ENCODE measurements at places on chromosomes 7 and 10. TPM values are rescaled to one million over a fixed set of nuclear protein-coding genes. Genes with fewer than 3 reads are reported as not detected.

COL1A2 gene
- polyA plus RNA-seq, result 890 TPM

MAT1A gene
- 1.4 TPM for polyA plus RNA-seq

OR2A12 gene
- polyA plus RNA-seq, result not detected

CALHM1 gene
- 0.06 TPM for polyA plus RNA-seq

AKR1C8 gene
- 0.25 TPM for polyA plus RNA-seq

LGI1 gene
- polyA plus RNA-seq, result 8.2 TPM

HTRA1 gene
- polyA plus RNA-seq, result 209 TPM

HMX3 gene
- polyA plus RNA-seq, result not detected

NANOS1 gene
- polyA plus RNA-seq, result 3.8 TPM

CYP26C1 gene
- polyA plus RNA-seq, result not detected

ASIC3 gene
- polyA plus RNA-seq, result 2.1 TPM

GPR141 gene
- 0.39 TPM for polyA plus RNA-seq

PPP1R9A gene
- 27.1 TPM for polyA plus RNA-seq

ZFAND2A gene
- polyA plus RNA-seq, result 18.4 TPM

CUTC gene
- 23.5 TPM for polyA plus RNA-seq

PTPRZ1 gene
- 3.7 TPM for polyA plus RNA-seq

TMEM236 gene
- polyA plus RNA-seq, result 0.14 TPM

PKD2L1 gene
- 0.30 TPM for polyA plus RNA-seq

HMX2 gene
- 1.7 TPM for polyA plus RNA-seq

CARD11 gene
- 1.00 TPM for polyA plus RNA-seq

MGAM2 gene
- 0.83 TPM for polyA plus RNA-seq

FGFBP3 gene
- 3.2 TPM for polyA plus RNA-seq

AVPI1 gene
- polyA plus RNA-seq, result 4.7 TPM

AKR1D1 gene
- 0.07 TPM for polyA plus RNA-seq

DDX56 gene
- 73.9 TPM for polyA plus RNA-seq

HOGA1 gene
- polyA plus RNA-seq, result 55.6 TPM

SFRP4 gene
- 2.5 TPM for polyA plus RNA-seq

MEOX2 gene
- polyA plus RNA-seq, result 2.1 TPM

NME8 gene
- 0.18 TPM for polyA plus RNA-seq

CLRN3 gene
- polyA plus RNA-seq, result 19.5 TPM

CPVL gene
- 78.7 TPM for polyA plus RNA-seq

ADAMTS14 gene
- polyA plus RNA-seq, result 1.3 TPM

ADCY1 gene
- polyA plus RNA-seq, result 2.7 TPM

ZNF736 gene
- 17.8 TPM for polyA plus RNA-seq

SUGCT gene
- polyA plus RNA-seq, result 15.7 TPM

ZNF804B gene
- polyA plus RNA-seq, result 0.07 TPM

All from right renal pelvis (tissue), 4 donors.